ENCODE measurements at places on chromosomes 6 and 20.
A peak's percentile ranks its signal among the peaks of the same experiment; 100 is the strongest.

DNA sequence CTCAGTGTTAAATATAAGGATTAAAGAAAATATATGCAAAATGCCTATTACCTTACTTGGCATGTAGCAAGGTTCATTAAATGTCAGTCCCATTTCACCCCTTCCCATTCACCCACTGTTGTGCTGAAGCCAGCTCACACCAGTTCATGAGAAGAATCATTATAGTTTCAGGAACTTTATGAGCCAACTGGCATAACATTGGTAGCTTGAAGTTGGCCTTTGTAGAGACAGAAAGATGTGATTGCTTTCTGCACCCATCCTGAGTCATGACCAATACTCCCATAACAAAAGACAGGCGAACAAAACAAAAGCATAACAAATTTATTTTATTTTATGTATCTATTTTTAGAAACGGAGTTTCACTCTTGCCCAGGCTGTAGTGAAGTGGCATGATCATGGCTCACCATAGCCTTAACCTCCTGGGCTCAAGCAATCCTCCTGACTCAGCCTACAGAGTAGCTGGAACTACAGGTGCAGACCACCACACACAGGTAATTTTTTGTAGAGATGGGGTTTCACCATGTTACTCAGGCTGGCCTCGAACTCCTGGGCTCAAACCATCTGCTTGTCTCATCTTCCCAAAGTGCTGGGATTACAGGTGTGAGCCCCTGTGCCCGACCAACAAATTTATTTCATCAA, 17.6 kb upstream of the IER3 start:
- DNase-seq: no peak

DNA sequence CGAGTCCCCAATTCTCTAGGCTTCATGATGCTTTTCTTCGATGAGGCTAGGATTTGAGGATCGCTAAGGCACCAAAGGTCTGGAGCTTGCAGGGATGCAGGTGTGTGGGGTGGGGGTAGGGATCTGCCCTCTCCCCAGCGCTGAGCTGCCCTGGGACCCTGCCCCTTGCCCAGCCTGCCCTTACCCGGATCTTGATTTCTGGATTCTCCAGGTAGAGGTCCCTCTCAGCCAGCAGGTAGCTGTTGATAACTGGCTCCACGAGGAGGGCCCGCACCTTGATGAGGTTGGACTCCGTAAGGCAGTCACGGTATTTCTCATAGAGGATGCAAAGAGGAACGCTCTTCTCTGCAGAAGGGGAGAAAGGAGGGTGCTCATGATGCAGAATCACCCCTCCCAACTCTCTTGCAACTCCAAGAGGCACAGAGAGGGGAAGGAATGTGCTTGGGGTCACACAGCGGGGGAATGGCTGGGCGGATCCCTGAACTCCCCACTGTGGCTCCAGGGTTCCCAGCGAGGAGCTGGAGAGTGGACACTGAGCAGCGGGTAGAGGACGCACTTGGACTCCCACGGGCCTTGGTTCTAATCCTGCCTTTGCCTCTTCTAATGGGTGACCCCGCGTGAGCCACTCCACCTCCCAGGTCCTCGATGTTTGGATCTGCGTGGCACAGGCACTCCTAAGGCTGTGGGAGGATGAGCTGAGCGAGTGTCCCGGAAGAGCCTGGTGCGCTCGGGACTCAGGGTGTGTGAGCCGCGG, 32.7 kb downstream of the TGM2 start:
- no peak for DNase-seq

DNA sequence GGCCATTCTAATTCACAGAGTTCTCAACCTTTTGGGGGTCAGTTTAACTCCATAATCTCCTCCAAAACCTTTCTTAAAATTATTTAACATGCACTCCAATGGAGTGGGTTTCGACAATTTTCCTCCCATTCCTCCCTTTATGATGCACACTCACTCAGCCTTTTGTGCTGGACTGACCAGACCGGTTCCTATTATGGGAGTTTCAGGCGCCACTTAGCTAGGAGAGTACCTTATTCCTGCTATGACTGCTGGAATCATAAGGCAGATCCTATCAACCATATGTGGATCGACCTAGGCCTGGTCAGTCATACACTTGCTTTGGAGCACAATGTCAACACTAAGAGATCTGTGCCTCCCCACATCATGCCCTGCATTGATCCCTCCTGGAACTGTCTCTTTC, 63.9 kb upstream of the MOCS1 start:
- no peak for DNase-seq

DNA sequence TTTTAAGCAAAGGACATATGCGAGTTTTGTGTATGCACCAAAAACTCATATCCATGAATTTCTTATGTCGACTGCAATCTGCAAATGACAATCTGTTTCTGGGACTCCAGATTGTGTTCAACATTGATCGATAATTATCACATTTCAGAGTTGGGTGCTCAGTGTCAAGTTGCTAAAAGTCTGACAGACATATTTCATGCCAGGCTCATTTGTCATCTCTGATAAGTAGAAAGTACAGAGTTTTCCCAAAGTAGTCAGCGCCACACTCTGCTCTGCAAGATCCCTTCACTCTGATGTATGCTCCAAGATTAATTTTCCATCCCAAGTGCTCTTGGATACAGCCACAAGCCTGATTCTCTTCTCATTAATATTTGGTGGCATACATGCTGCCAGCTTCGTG, 331.1 kb downstream of the DOK5 start:
- no peak for DNase-seq

GRCh38 chr20:43838703-43839060, 76.0 kb upstream of the TOX2 start:
- no peak for DNase-seq

DNA sequence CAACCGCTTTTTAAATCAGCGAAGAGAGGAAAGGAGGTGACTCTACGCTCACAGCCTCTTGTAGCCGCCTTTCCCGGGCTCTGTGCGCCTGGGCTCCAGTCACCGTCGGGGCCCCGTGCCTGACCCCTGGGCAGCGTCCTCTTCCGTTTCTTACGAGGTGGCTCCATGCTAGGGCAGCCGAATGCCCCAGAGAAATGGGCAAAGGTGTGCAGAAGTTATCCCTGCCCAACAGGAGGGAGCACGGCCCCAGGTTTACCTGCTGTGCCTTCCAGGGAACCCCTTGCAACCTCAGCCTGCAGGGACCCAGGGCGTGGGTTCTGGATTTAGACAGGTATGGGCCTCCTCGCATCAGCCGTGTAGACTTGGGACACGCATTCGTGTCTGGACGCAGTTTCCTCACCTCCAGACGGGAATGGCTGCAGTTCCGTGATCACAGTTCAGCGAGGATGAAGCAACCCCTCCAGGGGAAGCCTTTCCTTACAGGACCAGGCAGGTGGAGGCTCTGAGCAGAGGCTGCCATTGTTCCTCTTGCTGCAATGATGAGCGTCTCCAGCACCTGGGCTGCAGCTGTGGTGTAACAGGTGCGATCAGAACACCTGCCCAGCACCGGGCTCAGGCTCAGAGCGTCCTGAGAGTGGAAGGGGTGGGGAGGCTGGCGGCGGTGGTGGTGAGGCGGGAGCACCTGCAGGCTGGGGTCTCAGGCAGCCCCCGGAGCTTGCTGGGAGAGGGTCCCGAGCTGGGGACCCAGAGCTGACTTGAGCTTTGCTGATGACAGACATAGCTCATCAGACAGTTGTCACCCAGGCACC, 81.3 kb upstream of the BHLHE23 start:
- no peak for DNase-seq

- peak; percentile 36 for DNase-seq
Measured at GRCh38 chr20:44959082-44959637, 1.0 kb downstream of the TOMM34 start.

GRCh38 chr6:163200289-163200688, 214.2 kb upstream of the QKI start:
- DNase-seq: no peak

DNA sequence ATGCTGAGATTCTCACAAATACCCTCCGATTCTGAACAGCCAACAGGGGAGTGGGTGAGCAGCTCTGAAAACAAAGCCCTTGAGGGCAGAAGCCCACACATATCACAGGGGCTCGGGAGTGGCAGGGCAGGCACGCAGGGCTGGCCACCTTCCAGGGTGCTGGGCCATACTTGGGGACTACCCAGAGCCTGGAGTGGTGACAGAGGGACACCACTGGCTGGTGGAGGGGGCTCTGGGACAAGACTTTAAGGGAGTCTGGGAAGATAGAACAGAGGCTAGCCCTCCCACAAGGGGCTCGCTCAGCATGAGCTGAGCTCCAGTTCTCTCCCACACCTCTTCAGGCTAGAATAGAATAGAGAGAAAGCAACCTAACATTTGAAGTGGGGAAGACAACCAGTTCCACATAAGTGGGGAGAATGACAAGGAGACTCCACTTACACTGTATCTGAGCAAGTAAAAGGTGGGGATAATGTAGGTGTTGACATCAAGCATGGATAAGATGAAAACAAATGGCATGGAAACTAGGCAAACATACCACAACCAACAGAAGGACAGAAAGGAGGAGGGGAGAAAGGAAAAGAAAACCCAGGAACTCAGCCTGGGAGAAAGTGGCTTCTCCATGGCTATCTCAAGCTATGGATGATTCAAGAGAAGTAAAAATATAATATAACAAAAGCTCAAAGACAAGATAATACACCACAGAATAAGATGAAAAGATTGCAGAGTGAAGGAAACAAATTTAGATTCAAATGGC, 7.0 kb downstream of the PPIL1 start:
- DNase-seq: no peak

- DNase-seq: no peak
Measured at GRCh38 chr20:52294106-52294628, 102.6 kb upstream of the ZFP64 start.

DNA sequence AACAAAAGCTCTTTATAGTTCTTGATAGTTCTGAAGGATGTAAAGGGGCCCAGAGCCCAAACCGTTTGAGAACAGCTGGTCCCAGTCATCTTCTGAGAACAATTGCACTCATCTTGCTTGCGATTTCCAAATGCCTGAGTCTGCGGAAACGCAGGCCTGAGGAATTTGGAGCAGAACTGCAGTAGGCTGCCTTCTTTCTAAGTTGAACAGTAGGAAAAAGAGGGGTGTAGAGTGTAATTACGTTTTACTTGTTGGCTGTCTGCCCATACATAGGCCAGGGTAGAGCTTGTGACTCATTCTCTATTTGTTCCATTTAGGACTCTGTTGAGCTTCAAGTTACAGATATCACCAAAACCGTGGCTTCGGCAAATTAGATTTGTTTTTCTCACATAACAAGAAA, 42.0 kb upstream of the KIF16B start:
- no peak for DNase-seq

DNA sequence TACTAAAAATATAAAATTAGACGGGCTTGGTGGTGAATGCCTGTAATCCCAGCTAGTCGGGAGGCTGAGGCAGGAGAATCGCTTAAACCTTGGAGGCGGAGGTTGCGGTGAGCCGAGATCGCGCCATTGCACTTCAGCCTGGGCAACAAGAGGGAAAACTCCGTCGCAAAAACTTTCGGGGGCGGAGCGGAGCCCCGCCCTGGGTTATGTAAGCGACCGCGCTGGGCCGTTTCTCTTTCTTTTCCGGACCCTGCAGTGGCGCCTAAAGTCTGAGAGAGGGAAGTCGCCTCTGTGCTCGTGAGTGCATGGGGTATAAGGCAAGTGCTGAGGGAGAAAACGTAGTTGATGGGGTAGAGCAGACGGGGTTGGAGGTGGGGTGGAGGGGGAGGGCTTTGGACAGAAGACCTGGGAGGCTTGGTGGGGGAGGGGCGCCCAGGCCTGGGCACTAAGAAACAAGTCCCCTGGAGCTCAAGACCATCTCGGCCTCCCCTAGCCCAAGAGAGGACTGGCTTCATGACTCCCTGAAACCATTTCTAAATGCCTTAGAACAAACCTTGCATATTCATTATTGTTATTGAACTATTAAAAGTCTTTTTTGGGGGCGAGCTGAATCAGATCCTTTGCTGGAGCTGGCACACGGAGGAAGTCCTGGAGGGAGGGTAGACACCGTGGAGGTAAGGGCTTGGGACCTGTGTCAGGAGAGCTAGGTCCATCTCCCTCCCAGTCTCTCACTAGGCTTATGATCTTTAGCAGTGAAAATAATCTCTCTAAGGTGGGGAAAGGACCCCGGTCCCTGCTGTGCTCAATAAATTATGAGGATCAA, 2.7 kb upstream of the MICA start:
- peak; percentile 72 for DNase-seq

GRCh38 chr6:54366667-54367327, 58.6 kb downstream of the TINAG start:
- no peak for DNase-seq

GRCh38 chr6:14721103-14721758, 524.6 kb upstream of the JARID2 start:
- DNase-seq: no peak

- DNase-seq: no peak
Measured at GRCh38 chr6:155004017-155004416, 8.9 kb downstream of the TIAM2 start.

DNA sequence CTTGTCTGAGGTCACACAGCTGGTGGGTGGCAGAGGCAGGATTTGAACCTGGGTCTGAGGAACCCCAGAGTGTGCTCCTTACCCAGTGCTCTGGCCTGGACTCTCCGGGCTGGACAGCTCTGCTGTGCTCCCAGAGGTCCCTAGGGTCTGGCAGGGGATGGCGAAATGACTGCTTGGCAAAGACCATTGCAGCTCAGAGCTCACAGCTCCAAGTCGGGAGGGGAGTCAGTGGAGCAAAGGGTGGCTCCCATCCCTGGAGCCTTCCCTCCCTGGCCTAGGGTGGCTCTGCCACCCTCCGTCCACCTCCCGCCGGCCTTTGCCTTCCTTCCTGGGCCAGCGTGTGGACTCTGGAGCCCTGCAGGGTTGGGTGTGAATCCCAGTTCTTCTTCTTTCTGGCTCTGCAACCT, 17.5 kb downstream of the CEBPB start:
- no peak for DNase-seq

- DNase-seq: no peak
Measured at GRCh38 chr6:142823256-142823902, 121.6 kb downstream of the HIVEP2 start.

GRCh38 chr20:58555078-58555765, 40.0 kb upstream of the APCDD1L start:
- no peak for DNase-seq

- DNase-seq: peak; percentile 17
Measured at GRCh38 chr20:51966296-51966971, 164.1 kb upstream of the SALL4 start.

GRCh38 chr6:149438855-149439254, 38.8 kb downstream of the SUMO4 start:
- DNase-seq: no peak

DNA sequence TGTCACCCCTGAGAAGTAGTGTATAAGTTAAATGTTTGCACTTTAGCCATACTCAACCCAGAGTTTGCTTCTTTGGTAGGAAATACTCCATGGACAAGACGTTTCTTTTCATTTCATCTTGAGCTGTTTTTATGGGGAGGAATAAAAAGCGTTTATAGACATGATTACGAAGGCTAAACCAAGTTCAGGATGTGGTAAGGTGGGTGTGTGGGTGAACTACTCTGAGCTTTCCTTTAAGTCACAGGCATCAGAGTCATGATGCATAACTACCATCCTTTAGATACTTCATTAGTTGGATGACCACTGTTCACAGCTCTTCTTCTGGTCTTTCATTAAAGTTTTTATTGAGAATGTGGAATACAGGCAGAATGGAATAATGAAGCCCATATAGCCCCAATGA, 48.9 kb downstream of the EBF4 start:
- DNase-seq: peak; percentile 37
